ENCODE measurements at places on chromosomes 4 and X.

GRCh38 chr4:6710996-6711395, 1.3 kb upstream of the MRFAP1L1 start:
- no peak for DNase-seq

GRCh38 chr4:185772391-185773093, 39.5 kb downstream of the SORBS2 start:
- DNase-seq, result no peak

- no peak for DNase-seq
These were observed 84.0 kb downstream of the CCSER1 start for GRCh38 chr4:90211174-90211573.

- DNase-seq, result no peak
These were observed 33.2 kb downstream of the NBDY start for GRCh38 chrX:56762220-56762619.

DNA sequence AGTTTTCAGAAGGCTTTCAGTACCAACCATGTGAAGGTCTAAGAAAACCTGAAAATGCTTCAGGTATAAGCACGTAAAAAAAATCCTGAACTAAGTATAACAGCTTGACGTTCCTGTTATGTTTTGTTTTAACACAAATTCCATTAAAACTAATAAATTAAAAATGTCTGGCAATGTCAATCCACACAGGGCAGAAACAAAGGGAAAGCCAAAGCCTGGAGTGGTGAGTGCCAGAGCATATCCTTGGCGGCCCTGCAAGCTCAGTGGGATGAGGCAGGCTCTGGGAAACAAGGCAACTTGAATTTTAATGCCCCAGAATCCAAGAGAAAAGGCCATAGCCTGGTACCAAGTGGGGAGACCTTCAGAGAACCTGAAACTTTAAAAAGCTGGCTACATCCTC, 78.2 kb downstream of the EPHA5 start:
- no peak for DNase-seq

DNA sequence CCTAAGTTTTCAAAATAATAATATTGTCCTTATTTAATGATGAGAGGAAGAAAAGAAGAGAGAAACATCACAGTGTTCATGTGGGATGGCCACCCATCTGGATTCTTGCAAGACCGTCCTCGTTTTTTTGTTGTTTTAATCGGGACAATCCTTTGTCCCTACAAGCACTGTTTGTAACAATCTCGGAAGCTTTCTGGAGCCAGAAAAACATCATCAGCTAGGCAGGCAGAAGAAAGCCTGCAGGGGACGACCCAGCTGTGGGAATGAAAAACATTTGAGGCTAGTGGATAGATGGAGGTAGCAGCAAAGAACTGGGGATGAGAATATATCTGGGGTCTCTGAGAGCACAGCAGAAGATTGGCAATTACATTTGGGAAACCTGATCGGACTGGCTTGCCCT, 105.6 kb downstream of the DKK2 start:
- no peak for DNase-seq

DNA sequence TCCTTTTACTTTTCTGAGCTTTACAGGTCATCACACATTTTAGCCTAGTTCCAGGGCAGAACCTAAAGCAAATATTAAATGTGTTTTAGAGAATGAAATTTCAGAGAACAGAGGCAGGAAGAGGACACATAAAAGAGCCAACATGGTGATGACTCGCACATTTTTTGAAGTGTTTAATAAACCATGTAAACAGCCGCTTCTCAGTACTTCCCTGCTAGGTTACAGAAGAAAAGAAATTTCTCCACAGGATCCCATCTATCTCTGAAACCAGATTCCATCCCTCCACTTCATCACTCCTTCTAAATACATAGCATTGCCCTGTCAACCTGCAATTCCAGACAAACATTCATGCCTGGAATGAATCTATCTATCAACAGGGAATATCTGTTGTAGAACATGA, 949.5 kb upstream of the PCDH7 start:
- peak; percentile 2 for DNase-seq

- peak; percentile 67 for DNase-seq
These were observed 10.3 kb downstream of the GUCY1B1 start for GRCh38 chr4:155769090-155769489.

DNA sequence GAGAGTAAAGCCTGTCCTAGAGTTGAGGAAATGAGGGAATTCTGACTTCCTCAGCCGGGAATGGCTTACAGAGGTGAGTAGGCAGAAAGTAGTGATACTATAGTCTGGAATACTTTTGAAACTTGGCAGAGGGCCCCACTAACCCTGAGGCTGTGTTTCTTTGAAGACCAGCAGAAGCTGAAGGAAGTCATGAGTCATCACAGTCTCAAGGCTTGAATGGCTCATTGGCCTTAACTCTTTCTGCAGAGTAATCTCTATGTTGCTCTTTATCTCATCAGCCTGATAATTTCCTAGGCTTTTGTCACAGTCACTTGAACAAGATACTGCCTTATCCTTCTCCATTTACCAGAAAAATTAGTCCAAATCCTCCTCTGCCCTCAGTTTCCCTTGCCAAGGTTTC, 80.8 kb downstream of the ANKRD50 start:
- peak; percentile 98 for DNase-seq

DNA sequence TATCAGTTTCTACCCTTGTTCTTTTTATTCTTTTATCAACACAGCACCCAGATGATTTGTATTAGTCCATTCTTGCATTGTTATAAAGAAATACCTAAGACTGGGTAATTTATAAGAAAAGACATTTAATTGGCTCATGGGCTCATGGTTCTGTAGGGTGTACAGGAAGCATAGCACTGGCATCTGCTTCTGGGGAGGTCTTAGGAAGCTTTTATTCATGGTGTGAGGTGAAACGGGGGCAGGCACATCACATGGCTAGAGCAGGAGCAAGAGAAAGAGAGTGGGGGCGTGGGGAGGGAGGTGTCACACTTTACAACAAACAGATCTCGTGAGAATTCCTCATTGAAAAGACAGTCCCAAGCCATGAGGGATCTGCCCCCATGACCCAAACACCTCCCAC, 285.3 kb downstream of the SMARCA1 start:
- no peak for DNase-seq

GRCh38 chr4:124157396-124158083, 555.0 kb downstream of the ANKRD50 start:
- DNase-seq, result no peak
